ENCODE measurements at places on chromosomes 7 and 10.

DNA sequence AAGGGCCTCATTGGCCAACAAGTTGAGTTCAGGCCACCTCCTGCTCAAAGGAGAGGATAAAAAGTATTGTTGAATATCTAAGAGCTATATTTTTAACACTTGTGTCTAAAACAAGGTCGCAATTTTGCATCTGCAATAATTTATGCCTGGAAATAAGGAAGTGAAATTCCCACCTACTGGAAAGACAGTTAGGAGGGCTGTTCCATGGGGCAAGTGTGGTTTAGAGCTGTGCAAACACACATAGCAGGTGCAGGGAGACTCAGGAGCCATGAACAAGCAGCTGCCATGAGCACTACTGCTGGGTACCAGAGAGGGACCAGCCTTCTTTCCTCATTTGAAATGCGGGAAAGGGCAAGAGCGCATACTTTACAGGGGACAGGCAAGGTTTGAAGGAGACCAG is 35.5 kb upstream of the IKZF1 start:
- DNase-seq, result no peak

- DNase-seq, result no peak
Observed at GRCh38 chr7:76409537-76409936, at the start of gene SSC4D. SSC4D (minus strand) TSS chr7:76409697; CDS start chr7:76404439, 5,258 bp downstream.

GRCh38 chr7:134327896-134328295 is 11.2 kb upstream of the SLC35B4 start:
- peak; percentile 25 for DNase-seq

- DNase-seq, result no peak
Observed at GRCh38 chr7:143407287-143408251, 1.1 kb downstream of the EPHA1 start.

DNA sequence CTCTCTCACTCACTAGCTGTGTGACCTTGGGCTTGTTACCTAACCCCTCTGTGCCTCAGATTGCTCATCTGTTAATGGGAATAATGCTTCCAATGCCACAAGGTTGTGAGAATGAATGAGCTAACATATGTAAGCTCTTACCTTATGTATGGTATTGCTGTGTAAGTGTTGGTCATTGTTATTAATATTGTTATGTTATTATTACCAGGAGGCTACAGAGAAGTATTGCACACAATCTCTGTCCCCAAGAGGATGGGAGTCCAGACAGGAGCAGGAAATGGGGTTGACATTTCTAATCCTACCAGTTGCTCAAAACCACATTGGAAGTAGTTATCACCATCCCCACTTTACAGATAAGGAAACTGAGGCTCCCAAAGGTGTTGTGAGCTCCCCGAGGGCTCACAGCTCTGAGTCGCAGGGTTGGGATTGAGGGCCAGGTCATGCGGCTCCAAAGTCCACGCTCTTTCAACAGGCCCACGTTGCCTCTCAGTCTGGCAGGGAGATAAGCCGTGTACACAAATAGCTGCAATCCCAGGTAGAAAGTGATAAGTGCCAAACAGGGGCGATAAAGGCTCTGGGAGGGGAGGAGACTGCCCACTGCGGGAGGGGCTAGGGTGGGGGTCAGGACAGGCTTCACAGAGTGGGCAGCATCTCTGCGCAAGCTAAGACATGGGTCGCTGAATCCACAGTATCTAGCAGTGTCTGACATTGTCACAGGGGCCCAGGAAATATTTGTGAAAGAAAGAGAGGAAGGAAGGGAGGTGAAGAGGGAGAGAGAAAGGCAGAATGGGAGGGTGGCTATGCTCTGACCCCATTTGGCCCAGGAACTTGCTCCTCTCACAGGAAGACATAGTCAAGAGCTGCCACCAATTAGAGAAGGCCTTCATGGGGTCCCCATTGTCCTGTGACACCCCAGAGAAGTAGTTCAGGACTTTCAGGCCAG is 9.6 kb upstream of the ZMIZ1 start:
- DNase-seq, result no peak

All from stimulated activated CD8-positive, alpha-beta memory T cell treated with anti-CD3 and anti-CD28 coated beads, Interleukin-2, amount 100 ng/mL, for 1 hour (primary cell).